ENCODE measurements at places on chromosomes 16 and 17. TPM values are rescaled to one million over a fixed set of nuclear protein-coding genes. Genes with fewer than 3 reads are reported as not detected.
A peak's percentile ranks its signal among the peaks of the same experiment; 100 is the strongest.

Gene CCL5
- total RNA-seq: 12.1 TPM

Gene SMIM36
- not detected for total RNA-seq

GRCh38 chr17:56717471-56717870, 116.2 kb downstream of the C17orf67 start:
- no peak for DNase-seq

DNA sequence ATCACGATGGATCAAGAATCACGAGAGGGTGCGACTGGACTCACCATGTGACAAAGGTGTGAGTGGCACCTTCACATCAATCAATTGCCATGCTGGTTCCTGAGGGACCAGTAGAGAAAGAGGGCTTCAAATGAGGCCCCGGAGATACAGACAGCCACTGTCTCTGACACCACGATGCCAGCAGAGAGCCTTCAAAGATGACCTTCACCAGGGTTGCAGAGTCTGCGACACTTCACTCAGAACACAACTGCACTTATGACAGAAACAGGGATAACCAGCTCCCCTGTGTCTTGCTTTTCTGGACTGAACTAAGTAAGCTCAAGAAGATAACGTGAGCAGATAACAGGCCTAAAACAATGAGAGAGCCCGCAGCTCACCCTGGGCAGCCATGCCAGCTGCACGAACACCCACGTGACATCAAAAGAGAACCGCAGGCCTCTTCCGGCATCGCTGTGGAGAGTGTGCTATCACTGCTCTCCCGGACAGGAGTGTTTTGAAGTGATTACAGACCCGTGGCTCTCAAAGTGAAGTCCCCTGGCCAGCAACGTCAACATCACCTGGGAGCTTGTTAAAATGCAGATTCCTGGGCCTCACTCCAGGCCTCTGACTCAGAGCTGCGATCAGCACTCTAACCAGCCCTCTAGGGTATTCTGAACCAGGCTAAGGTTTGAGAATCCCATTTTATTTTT, 36.4 kb downstream of the KLHDC4 start:
- DNase-seq: no peak

GRCh38 chr16:69940676-69941075, 10.5 kb upstream of the CLEC18A start:
- no peak for DNase-seq

DNA sequence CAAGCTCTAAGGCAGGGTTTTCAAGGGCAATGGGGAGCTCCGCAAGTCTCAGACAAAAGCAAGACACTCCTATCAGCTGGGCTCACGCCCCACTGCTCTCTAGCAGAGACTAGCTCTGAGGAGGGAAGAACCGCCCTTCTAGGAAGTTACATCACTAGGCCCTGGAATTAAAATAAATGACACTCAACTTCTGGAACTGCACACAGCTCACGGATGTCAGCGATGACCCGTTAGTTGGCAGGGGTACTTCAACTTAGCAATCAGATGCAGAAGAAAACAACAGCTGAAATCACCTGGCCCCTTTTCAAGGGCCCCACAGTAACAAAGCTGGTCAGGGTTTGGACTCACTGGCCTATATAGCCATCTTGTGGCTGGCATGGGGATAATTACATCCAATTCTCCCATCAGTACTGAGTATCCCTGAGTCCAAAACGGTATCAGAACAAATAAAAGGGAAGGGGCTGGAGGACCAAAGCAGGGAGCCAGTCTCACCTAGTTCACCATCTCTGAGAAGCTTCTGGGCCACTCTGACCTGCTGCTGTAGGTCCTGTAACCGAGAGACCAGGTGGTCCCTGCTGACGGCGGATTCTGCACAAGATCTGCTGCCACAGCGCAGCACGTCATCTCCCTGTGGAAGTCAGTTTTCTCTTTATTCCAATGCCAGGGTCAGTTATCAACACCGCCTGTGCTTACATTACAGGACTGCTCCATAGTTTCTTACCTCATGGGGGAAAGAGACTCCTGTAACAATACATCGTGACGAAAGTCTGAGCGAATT, 22.2 kb downstream of the SERPINF1 start:
- peak; percentile 74 for DNase-seq

Measured in ureter (tissue), 1 donor.